Ovary (tissue), 10 donors: ENCODE measurements at places on chromosomes 3 and 15.
A peak's percentile ranks its signal among the peaks of the same experiment; 100 is the strongest.

- H3K27me3 ChIP-seq = no peaks in the 10 kb centered on the region
- H3K4me3 ChIP-seq = no peak overlapping the region
- no peaks in the 10 kb centered on the region for H3K36me3 ChIP-seq
- no peaks in the 10 kb centered on the region for H3K4me1 ChIP-seq
Observed at GRCh38 chr3:125075738-125076137, 19.9 kb upstream of the HEG1 start.

GRCh38 chr3:154981201-154981600 lies 98.9 kb upstream of the MME start:
- no peaks in the 10 kb centered on the region for H3K27me3 ChIP-seq
- H3K4me3 ChIP-seq = no peak overlapping the region
- no peaks in the 10 kb centered on the region for H3K36me3 ChIP-seq
- DNase-seq = no peak
- no peaks in the 10 kb centered on the region for H3K4me1 ChIP-seq

DNA sequence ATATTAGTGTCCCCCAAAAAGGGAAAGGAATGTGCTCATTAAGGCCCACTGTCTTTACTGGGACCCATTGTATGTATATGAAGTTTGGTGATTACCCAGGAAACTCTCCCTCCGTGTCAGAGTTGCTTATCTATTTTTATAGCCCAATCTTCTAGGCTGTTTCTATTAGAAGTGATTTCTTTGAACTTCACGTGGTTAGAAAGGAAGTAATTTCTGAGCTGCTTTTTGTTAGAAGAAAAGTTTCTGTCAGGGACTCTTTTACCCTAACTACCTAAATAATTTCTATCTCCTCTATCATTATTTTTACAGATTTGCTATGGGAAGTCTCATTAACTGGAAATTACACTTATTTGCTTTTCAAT lies 17.7 kb upstream of the SENP7 start:
- no peaks in the 10 kb centered on the region for H3K36me3 ChIP-seq
- H3K4me1 ChIP-seq = no peaks in the 10 kb centered on the region
- no peaks in the 10 kb centered on the region for H3K27me3 ChIP-seq

DNA sequence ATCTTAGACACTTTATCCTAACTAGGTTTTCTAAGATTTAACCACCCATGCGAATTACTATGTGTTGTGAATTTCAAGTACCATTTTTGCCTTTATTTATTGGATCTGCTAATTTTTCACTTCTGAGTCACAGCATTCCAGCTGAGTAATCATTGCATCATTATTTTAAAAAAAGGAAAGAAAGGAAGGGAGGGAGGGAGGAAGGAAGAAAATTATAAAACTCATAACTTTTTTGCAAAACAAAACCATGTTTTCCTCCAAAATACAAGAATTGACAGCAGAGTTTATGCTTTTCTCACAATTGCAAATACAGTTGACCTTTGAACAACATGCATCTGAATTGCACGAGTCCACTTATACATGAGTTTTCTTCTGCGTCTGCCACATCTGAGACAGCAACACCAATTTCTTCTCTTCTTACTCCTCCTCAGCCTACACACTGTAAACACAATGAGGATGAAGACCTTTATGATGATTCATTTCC lies 651.4 kb upstream of the NECTIN3 start:
- DNase-seq = no peak
- peaks cover 2% of the 10 kb centered on the region for H3K4me1 ChIP-seq
- no peak overlapping the region for H3K4me3 ChIP-seq
- H3K36me3 ChIP-seq = no peaks in the 10 kb centered on the region
- H3K27me3 ChIP-seq = no peaks in the 10 kb centered on the region
- no peak overlapping the region for H3K27ac ChIP-seq

DNA sequence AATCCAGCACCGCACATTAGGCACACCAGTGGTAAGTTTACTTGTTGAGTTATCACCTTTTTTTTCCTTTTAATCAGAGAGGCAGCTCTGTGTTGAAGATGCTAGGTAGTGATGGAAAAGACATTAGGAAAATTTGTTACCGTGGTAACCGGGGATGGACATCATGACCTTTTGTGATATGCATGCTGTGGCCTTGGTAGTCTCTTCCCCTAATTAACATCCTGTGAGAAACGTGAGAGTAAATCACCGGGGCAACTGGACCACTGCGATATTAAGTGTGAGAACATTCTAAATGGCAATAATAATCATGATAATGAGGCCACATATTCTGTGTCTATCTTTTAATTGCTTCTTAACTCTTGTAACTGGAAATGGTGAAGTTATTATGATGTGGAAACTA lies 362.0 kb downstream of the CACNA2D3 start:
- H3K4me3 ChIP-seq = no peak overlapping the region
- no peak for DNase-seq
- no peaks in the 10 kb centered on the region for H3K36me3 ChIP-seq
- no peaks in the 10 kb centered on the region for H3K4me1 ChIP-seq
- no peaks in the 10 kb centered on the region for H3K27me3 ChIP-seq

GRCh38 chr3:42590989-42591756 lies 513 bp downstream of the SS18L2 start:
- H3K27ac ChIP-seq = peak overlapping the region; percentile 70
- H3K27me3 ChIP-seq = no peaks in the 10 kb centered on the region
- peak; percentile 47 for DNase-seq
- H3K4me1 ChIP-seq = no peaks in the 10 kb centered on the region
- H3K36me3 ChIP-seq = no peaks in the 10 kb centered on the region
- H3K4me3 ChIP-seq = peak overlapping the region; percentile 93

- no peak overlapping the region for H3K27ac ChIP-seq
- no peaks in the 10 kb centered on the region for H3K36me3 ChIP-seq
- H3K27me3 ChIP-seq = no peaks in the 10 kb centered on the region
Observed at GRCh38 chr3:42796332-42796885, 7.9 kb downstream of the HIGD1A start.

GRCh38 chr15:25477816-25478215 lies 39.0 kb upstream of the UBE3A start:
- no peak overlapping the region for H3K27ac ChIP-seq
- no peaks in the 10 kb centered on the region for H3K27me3 ChIP-seq
- H3K4me3 ChIP-seq = no peak overlapping the region

GRCh38 chr3:105368566-105369499 lies 2.1 kb downstream of the ALCAM start:
- no peaks in the 10 kb centered on the region for H3K4me1 ChIP-seq
- H3K27me3 ChIP-seq = no peaks in the 10 kb centered on the region
- no peaks in the 10 kb centered on the region for H3K36me3 ChIP-seq

DNA sequence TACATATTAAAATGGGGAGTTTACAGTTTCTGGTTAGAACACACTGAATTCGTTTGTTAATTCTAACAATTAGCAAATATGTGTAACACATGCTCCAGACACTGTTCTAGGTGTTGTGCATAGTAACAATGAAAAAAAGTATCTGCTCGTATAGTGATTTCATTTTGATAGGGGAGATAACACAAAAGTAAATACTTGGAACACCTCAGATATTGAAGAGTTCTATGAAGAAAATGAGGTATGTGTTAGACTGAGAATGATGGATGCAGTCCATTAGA lies 6.8 kb upstream of the TMF1 start:
- H3K36me3 ChIP-seq = no peaks in the 10 kb centered on the region
- DNase-seq = no peak
- H3K27ac ChIP-seq = no peak overlapping the region
- no peak overlapping the region for H3K4me3 ChIP-seq
- H3K4me1 ChIP-seq = no peaks in the 10 kb centered on the region

GRCh38 chr3:47910777-47911440 lies 105.3 kb downstream of the MAP4 start:
- no peak for DNase-seq
- H3K4me1 ChIP-seq = no peaks in the 10 kb centered on the region
- H3K27ac ChIP-seq = no peak overlapping the region
- H3K36me3 ChIP-seq = no peaks in the 10 kb centered on the region

- no peaks in the 10 kb centered on the region for H3K4me1 ChIP-seq
- H3K4me3 ChIP-seq = no peak overlapping the region
- H3K36me3 ChIP-seq = no peaks in the 10 kb centered on the region
- H3K27me3 ChIP-seq = no peaks in the 10 kb centered on the region
- no peak for DNase-seq
Observed at GRCh38 chr3:66386011-66386924, 114.6 kb downstream of the LRIG1 start.

DNA sequence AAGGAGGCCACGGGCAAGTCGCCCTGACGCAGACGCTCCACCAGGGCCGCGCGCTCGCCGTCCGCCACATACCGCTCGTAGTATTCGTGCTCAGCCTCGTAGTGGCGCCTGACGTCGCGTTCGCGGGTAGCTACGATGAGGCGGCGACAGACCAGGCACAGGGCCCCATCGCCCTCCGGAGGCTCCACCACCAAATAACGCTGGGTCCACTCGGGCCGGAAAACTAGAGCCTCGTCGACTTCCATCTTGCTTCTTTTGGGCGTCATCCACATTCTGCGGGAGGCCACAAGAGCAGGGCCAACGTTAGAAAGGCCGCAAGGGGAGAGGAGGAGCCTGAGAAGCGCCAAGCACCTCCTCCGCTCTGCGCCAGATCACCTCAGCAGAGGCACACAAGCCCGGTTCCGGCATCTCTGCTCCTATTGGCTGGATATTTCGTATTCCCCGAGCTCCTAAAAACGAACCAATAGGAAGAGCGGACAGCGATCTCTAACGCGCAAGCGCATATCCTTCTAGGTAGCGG lies at the start of gene EPM2AIP1:
EPM2AIP1 (minus strand) TSS at position 326 of the 520 bp plus-strand sequence; CDS start at position 272, 54 bp downstream.
- H3K4me1 ChIP-seq = peaks cover 5% of the 10 kb centered on the region
- DNase-seq = no peak
- H3K27me3 ChIP-seq = no peaks in the 10 kb centered on the region
- peak within 1 kb of the TSS; percentile 98 for H3K27ac ChIP-seq

DNA sequence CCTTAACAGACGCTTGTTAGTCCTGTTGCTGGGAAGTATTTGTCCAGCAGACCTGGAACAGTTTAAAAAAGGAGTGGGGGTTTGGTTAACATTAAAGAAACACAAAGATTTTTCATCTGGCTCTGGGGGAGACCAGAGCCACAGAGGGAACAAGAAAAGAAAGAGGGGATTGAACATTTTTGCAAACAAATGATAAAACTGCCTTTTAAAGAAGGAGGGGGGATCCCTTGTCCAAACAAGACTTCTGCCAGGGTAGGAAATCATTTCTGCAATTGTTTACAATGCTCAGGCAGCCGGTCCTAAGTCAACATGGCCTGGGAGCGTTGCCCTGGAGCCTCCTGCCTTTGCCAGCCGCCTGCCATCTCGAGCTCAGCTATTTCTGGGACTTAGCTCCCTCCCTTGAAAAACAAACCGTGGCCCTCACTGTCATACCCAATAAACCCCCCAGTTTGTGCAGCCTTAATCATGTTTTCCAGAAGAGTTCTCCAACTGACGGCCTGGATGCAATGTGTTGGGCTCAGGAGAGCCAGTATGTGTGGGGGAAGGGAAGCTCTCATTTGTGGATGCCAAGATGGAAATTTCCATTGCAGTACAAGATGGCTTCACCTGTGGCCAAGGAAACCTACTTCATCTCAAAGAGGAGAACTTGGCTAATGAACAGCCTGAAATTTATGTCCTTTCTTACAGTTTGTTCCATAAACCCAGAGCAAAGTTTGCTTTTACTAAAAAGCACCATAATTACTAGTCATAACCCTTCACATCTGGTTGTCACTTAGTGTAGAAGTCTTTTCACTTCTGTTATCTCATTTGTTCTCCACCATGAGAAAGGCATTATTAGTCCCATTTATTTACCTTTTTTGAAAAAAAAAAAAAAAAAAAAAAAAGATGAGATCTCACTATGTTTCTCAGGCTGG lies 75.9 kb upstream of the RNU6-1 start:
- H3K27me3 ChIP-seq = no peaks in the 10 kb centered on the region
- H3K4me1 ChIP-seq = peaks cover 15% of the 10 kb centered on the region
- H3K36me3 ChIP-seq = no peaks in the 10 kb centered on the region
- DNase-seq = peak; percentile 64
- H3K27ac ChIP-seq = peak overlapping the region; percentile 49
- no peak overlapping the region for H3K4me3 ChIP-seq

GRCh38 chr3:11717768-11718636 lies 74.3 kb upstream of the VGLL4 start:
- no peaks in the 10 kb centered on the region for H3K4me1 ChIP-seq
- peak overlapping the region; percentile 91 for H3K27ac ChIP-seq
- H3K27me3 ChIP-seq = no peaks in the 10 kb centered on the region
- peak; percentile 34 for DNase-seq
- no peaks in the 10 kb centered on the region for H3K36me3 ChIP-seq
- H3K4me3 ChIP-seq = peak overlapping the region; percentile 84

- no peaks in the 10 kb centered on the region for H3K27me3 ChIP-seq
- H3K27ac ChIP-seq = no peak overlapping the region
- H3K4me3 ChIP-seq = no peak overlapping the region
- no peak for DNase-seq
Observed at GRCh38 chr15:97963779-97964178, 3.3 kb downstream of the ARRDC4 start.

DNA sequence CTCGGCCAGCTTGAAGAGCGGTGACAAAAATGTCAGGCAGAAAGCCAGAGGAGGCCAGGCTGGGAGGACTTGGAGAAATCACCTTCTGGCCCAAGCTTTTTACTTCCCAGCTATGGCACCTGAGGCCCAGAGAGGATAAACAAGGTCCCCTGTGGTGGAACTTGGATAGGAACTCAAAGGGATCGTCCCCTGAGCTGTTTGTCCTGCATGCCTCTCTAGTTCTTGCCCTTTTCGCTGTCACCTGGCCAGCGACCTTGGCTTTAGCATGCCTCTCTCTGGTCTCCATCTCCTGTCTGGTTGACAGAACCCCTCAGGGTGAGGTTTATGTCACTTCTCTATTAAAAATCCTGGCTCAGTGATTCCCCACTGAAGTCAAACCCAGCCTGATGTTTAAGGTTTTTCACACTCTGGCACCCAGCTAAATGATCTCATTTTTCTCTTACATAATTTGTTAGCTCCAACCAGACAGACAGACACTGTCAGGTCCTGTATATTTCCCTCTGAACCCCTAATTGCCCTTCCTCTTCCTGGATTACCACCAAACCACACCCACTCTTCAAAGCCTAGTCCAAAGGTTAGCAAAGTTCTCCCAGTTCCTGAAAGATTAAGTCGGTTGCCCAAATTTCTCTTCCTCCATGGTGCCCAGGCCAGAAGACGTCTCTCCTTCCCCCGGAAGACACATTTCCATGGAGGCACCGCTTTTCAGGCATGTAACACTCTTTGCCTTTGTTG lies 169.1 kb downstream of the FAM43A start:
- no peak overlapping the region for H3K4me3 ChIP-seq
- H3K27ac ChIP-seq = no peak overlapping the region
- H3K27me3 ChIP-seq = no peaks in the 10 kb centered on the region
- H3K36me3 ChIP-seq = no peaks in the 10 kb centered on the region
- no peak for DNase-seq

- no peaks in the 10 kb centered on the region for H3K4me1 ChIP-seq
- DNase-seq = no peak
- no peak overlapping the region for H3K27ac ChIP-seq
- no peaks in the 10 kb centered on the region for H3K27me3 ChIP-seq
Observed at GRCh38 chr3:182342252-182342651, 451.1 kb upstream of the ATP11B start.

DNA sequence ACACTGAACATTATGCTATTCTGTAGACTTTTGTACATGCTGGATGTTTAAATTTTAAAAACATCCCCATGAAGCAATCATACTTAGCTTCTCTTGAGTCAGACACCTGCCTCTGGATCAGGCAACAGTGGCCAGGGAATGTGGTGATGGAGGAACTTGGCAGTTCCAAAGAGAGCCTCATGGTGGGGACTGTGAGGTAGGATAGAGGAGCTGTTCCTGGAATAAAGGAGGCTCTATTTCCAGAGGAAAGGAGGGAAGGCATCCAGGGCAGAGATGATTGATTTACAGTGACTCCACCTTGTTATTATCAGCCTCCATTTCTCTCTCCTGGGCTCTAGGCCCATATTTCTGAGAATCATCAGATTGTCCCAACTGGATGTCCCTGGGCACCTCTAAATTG lies 35.0 kb upstream of the ABHD17C start:
- no peaks in the 10 kb centered on the region for H3K36me3 ChIP-seq
- DNase-seq = no peak
- no peak overlapping the region for H3K4me3 ChIP-seq
- H3K4me1 ChIP-seq = no peaks in the 10 kb centered on the region
- no peaks in the 10 kb centered on the region for H3K27me3 ChIP-seq
